Activated naive CD8-positive, alpha-beta T cell treated with anti-CD3 and anti-CD28 coated beads for 36 hours (primary cell): ENCODE measurements at places on chromosomes 6 and 20.

DNA sequence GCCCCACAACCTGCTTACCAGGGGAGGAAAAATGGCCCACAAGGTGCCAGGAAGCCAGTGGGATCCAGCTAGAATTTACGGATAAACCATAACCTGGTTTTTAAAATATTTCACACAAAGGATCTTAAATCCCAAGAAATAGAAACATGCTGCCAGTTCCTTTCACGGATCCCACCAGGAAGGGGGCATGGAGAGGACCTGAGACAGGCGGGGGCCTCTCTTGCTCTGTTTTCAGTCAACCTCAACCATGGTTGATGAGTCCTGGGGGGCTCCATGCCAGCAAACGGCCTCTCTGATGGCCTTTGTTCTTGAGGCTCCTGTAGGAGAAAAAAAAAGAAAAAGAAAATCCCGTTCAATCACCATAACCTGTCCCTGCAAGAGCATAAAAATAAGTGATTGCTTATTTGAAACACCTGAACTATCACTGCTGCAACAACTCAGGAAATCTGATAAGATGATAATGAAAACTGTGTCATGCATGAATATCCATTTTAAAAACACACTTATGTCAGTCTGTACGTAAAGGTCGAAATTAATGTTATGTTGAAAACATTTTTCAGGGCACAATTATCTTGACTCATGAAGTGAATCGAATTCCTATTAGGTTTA, 125.8 kb upstream of the CST7 start:
- DNase-seq, result no peak

DNA sequence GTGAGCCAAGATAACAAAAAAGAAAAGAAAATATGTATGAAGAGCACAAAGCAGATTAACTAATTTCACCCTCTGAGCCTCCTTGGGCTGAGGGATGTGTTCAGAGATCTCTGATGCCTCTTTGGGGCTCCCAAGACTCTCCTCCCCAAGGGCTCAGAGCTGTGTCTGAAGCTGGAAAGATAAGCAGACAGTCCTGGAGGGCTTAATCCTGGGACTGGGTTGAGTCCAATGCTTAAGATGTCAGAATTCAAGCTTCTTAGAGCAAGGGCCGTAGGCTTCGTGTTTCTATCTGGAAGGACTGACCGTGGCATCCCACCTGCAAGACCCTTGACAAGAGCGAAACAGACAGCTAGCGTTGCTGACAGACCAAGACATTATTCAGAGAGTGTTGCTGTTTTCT, 229.0 kb downstream of the ZMYND8 start:
- DNase-seq, result no peak

DNA sequence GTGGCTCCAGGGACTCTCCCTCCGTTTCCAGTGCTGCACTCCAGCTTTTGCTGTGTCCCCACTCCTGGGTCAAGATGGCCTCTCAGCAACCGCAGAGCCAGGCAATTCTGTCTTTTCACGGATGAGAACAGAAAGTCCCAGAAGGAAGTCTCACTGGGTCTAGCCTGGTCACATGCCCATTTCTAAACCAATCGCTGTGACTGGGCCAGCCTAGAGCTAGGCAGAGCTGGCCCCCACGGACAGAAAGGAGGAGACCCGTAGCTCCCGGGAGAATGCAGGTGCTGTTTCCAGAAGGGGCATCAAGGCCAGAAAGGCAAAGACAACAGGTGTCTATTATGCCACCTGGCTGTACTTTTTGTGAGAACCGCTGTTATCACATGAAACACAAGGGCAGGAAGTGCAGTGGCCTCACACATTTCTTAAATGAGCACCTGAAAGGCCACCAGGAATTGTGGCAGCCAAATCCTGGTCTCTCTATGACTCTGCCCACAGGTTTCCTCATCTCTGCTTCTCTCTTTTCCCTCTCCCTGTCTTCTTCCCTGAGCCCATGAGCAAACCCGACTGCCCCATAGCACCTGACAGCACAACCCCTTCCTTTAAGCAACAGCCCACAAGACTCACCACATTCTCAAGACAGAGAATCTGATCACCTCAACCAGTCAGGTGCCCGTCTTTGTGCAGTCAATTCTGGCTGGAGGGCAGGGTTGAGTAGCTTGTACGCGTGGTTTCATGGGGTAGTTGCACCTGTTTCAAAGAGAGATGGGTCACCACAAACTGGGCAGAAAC, 37.1 kb upstream of the B4GALT5 start:
- DNase-seq, result peak; percentile 12

DNA sequence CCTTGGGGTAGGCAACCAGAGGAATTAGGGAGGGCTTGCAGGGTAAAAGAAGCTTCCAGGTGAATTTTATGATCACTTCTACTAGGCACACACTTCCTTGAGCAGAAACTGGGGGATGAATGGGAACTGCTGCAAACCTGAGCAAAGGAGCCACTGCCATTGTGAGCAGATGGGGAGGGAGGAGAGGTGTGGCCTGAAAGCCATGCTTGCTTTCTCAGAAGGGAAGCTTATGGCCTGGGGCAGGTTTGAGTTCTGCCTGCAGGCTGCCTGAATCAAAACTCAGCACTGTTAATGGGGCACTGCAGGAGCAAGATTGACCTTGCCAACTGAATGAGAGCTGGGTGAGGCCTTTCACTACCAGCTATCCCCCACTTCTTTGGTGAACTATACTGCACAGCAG, 328.1 kb downstream of the NKAIN2 start:
- no peak for DNase-seq
